ENCODE measurements at places on chromosomes 16 and 17.

DNA sequence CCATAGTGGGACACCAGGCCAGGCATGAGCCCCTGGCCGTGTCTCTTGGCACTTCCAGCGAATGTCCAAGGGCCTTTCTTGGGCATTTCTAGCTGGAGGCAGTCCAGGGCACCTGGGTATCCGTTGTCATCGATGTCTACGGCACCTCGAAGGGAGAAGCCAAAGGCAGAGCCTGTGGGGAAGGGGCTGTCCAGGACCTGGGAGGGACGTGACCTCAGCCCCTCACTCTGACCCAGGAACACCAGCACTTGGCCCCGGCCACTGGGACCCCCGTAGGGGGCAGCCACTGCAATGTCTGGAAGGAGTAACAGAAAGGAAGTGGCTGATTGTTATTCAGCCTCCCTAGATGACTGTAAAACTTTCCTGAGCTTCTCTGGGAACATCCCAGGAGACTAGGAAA lies 8.7 kb downstream of the ITGA2B start:
- no peak for DNase-seq

DNA sequence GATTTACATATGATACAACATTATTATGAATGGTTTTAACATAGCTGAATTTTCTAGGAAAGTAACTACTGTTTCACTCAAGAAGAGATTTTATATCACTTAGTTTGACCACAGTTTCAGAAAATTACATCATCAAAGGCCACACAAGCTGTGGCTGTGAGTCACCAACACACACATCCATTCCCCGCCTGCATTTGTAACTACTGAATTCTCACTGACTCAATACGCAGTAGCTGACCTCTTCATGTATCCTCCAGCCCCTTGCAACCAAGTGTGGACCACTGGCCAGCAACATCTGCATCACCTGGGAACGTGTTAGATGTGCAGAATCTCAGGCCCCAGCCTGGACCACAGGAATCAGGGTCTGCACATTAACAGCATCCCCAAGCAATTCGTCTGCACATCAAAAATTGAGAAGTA lies 197.6 kb downstream of the XYLT1 start:
- no peak for DNase-seq

DNA sequence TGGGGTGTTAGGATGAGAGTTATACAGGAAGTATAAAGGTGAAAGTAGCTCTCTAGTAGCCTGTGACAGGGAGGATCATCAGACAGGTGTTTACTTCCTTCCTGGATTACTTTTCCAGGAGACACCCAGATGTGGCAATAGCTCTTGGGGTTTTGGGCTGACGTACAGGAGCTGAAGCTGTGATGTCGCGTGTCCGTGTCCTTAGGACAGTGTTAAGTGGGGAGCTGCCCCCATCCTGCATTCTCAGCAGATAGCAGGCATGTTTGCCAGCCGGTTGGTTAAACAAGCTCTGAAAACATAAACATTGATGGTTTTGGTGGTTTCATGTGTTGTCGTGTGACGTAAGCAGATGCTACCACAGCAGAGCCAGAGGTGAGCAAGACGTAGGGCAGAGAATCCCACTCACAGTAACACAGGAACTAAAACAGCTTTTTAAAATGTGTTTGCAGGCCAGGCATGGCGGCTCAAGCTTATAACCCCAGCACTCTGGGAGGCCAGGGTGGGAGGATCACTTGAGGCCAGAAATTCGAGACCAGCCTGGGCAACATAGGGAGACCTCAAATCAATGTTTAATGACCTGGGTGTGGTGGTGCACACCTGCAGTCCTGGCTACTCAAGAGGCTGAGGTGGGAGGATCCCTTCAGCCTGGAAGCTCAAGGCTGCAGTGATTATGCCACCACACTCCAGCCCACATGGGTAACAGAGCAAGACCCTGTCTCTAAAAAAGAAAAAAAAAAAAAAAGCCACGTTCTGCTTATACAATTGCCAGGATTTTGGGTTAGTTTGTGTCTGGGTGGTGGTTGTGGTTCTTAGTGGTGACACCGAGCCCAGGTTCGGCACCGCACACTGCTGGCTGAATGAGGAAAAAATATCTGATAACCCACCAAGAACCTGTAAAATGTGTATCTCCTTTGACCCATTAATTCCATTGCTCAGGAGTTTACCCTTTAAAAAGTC lies 18.2 kb upstream of the IL17C start:
- no peak for DNase-seq

DNA sequence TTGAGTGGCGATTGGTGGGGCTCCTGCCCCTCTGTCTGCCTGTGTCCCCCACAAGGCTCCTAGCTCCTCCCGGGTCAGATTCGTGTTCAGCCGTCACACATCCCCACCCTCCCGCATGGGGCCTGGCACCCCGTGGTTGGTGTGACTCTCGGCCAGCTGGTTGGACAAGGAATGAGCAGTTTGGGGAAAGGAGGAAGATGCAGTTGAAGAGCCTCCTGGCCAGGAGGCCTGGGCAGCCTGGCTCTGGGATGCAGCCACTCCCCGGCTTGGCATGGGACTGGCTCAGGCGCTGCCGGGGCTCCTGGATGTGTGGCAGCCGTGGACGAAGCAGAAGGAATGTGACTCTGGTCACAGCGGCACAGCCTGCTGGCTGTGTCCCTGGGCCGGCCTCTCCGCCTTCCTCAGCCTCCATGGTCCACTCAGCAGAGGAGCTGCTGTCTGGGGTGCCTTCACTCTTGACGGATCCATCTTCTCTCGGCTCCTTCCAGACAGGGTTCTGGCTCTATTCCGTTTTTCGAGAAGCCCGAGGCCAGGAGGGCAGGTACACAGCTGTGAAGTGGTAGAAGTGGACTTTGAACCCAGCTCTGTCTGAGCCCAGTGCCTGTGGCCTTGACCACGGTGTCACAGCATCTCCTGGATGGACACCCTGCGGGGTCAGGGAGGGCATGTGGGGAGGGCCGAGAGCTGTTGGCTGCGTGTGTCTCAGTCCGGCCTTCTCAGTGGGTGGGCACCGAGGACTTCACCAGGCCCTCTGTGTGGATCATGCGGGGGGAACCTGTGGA lies 2.1 kb downstream of the TRAF7 start:
- DNase-seq, result no peak

DNA sequence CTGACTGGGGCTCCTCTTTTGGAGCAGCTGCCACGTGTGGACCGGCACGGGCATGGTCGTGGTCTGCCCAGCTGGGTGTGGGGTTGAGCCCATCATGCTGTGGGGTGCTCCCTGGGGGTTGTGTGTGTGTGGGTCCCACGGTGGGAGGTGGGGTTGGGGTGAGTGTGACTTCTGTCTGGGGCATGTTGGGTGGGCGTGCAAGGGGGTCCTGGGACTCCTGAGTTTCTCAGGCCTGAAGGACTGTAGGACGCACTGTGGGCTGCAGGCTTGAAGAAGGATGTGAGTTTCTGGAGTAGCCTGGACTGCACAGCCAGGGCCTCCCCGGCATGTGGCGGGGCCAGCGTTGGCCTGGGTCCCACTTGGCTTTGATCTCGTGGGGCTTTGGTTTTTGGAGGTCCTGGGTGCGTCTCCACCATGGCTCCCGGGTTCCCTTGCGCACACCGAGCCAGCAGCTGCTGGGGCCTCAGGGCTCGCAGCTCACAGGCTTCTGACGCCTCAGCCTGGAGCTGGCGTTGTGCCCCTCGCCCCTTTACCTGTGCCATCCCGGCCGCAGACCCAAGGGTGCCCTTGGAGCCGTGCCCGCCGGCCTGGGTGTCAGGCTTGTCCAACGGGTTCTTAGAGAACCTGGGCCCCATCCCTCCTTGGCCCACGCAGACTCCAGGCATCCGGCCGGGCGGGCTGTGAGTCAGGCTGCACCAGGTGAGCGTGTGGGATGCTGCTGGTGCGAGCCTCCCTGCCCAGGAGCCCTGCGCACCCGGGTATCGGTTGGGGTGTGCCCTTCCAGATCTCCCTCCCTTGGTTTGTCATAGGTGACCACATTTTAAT lies 34.4 kb upstream of the ZNF750 start:
- DNase-seq, result no peak

DNA sequence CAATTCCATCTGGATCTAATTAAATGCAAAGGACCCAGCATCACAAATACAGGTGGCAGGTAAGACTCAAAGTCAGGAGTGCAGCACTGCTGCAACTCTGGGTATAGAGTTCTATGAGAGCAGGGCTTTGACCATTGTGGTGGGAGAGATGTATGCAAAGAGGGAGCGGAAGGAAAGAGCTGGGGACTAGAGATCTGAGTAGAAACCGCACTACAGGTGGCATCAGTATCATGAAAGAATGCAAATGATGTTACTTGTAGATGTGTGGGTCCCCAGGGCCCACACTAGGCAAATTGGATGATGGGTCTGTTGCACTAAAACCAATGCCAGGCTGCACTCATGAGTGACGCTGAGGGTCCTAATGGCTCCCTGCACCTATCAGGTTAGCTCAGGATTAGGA lies 287.1 kb upstream of the ASIC2 start:
- no peak for DNase-seq

- no peak for DNase-seq
These were observed 1.3 kb downstream of the ARMC5 start for GRCh38 chr16:31460582-31461002.

DNA sequence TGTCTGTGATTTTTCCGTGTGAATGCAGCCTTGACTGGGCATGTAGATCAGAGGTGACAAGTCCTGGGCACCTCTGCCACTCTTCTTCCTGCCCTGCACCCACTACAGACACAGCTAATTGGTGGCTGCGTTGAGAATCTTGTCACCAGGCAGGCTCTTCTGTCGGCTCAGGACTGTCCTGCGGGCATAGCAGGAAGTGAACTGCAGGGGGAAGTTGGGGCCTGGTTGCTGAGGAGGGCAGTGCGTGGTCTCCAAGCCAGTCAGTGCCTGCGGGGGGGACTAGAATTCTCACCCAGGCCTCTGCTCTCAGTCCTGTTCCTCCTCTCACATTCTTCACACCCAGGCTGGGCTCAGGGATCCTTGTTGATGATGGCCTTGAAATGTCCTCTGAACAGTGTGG lies 50.5 kb downstream of the JPH3 start:
- no peak for DNase-seq

DNA sequence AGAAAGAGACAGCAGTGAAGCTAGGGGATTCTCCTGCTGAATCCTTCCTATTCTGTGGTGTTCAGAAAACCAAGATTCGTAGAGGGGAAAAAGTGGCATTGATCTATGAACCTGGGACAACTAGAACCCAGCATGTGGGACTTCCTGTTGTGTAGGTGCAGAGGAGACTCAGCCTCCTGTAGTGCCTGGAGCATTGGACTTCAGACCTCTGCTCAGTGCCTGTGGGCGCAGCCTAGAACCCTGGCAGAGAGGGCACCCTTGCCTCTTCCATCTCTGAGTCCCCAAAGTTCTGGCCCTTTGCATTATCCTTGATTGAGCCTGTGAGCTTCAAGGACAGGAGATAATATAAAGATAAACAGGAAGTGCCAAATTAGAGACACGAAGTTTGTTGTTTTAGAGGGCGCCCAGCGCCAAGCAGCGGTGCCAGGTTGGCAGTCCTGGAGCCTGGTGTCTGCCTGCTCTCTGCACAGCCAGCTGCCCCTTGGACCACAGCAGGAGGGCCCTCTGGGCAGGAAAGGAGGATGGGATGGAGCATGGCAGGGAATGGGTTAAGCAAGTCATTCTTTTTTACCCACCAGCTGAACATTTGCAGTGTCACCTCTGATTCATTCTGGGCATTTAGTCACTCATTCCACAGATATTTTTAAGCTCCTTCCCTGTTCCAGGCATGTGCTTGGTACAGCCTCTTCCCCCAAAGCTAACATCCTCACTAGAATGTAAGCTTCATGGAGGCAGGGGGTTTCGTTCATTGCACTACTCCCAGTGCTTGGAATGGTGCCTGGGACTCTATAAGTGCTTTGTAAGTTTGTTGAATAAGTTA lies 11.9 kb upstream of the SP6 start:
- DNase-seq, result no peak

DNA sequence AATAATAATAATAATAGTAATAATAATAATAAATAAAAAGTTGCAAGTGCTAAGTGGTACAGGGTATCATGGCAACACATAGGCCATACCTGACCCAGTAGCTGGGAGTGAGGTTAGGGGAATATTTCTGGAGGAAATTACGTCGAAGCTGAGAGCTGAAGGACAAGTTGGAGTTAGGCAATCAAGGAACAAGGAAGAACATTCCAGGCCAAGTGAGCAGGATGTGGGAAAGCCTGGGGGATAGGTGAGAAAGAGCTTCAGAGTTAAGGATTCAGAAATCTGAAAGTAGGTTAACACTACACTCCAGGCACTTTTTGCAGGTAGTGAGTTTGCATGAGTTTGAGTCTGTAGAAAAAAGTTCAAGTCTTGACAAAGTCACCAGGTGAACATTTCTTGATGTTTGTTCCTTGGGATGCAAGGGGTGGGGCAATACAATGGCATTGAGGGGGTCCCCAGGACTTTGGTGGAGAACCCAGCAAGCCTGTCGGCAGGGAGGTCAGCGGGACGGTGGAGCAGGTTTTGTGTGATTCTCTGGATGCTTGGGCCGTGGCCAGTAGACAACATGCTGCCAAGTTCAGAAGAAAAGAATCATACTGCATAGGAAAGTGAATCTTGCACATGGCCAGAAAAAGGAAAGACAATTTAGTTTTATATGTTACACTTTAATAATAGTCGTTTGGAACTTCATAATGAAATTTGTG lies 27.7 kb upstream of the MPHOSPH6 start:
- no peak for DNase-seq

- DNase-seq, result no peak
These were observed 28.4 kb upstream of the MED13 start for GRCh38 chr17:62093188-62094155.

DNA sequence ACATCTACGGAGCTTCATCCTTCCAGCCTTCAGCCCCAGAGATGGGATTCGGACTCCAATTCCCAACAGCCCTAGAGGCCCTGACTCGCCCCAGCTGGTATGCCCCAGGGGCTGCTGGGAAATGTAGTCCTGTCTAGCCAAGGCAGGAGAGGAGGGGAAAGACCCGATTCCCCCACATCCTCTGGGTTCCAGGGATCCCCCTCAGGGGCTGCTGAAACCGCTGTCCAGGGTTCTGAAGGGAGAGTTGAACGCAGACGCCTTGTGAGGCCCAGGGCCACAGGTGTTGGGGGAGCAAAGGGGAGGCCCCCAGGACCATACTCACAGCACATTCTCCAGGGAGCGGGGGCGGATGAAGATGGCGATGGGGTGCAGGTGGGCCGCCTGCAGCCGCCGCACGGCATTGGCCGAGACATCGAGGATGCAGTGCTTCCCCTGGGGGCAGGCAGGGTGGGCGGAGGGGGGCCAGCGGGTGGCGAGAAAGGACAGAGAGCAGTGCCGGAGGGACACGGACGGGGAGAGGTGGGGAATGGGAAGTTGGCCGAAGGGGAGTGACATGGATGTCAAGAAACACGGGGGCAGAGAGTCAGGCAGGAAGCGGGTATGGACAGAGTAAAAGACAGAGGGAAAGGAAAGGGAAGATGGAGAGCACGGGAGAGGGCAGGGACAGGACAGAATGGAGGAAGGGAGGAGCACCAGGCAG lies 12.6 kb upstream of the ASGR1 start:
- no peak for DNase-seq

GRCh38 chr16:68263559-68264127 lies 683 bp upstream of the SLC7A6 start:
- DNase-seq, result no peak

GRCh38 chr17:68909066-68909465 lies 46.1 kb downstream of the ABCA8 start:
- DNase-seq, result no peak

DNA sequence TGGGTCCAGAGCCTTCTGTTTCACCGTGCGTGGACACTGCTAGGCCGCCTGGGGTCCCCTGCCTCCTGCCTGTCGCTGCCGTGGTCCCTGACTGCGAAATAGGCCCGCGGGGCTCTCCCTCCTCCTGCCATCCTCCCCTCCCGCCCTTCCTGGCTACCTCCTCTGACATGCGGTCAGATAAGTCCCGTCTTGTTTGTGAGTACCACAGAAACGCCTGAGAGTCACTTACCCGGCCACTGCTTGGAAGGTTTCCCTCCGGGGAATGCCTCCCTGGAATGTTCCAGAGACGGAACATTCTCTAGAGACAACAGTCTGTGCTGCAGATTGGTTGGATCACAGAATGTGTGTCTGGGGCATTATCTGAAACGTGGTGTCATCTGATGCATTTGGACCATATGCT lies 22.7 kb downstream of the CIBAR2 start:
- no peak for DNase-seq

Data from NCI-H2107 (cell line).